ENCODE measurements at places on chromosomes 2 and 18. TPM values are rescaled to one million over a fixed set of nuclear protein-coding genes. Genes with fewer than 3 reads are reported as not detected.

ANTXR1 gene
- 31.9 TPM for total RNA-seq

ABCB11 gene
- 0.32 TPM for total RNA-seq

DNA sequence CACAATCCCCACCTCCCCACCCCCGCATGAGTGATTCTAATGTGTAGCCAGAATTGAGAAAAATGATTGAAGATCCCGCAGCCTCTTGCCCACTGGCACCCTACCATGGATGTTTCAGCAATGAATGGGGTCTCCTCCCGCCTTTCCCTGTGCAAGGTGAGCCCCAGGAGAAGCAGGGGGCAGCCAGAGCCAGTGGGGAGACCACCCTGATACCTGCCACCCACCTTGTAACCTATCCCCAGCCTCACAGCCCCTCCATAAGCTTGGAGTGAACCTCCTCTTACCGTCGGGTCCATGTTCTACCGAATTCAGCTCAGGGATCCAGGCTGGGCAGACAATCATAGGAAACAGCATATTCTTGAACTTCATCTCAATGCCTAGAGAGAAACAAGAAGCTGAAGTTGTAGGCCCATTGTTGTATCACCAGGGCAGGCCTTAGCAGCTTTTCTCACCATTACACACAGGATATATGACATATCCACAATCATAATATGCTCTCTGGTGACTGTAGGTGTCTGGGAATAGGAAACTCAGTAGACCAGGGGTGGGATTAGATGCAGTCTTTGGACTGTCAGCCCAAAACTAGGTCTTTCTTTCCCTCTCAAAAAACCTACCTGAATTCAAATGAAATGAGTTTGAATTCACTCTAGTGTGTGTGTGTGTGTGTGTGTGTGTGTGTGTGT, 30.9 kb downstream of the XDH start:
- no peak for DNase-seq

DNA sequence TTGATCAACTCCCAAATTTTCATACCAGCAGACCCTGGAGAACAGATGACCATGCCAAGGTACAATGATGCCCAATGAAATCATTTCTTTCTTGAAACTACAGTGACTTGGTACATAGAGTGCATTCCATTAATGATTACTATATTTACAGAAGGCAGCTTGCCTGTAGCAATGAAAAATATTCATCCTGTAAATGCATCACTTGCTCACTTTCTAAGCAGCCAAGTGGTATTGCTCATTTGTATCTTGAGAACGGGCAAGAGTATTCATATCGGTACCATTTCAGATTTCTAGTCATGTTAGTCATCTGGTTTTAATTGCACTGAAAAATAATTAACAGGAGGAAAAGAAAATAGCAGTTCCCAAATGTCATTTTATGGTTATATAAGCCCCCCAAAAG, 59.6 kb downstream of the VIL1 start:
- no peak for DNase-seq

- DNase-seq = peak; percentile 46
Observed at GRCh38 chr2:192194265-192194865, 368 bp downstream of the TMEFF2 start.

- DNase-seq = no peak
Observed at GRCh38 chr2:84897773-84898172, 7.7 kb upstream of the TMSB10 start.

DNA sequence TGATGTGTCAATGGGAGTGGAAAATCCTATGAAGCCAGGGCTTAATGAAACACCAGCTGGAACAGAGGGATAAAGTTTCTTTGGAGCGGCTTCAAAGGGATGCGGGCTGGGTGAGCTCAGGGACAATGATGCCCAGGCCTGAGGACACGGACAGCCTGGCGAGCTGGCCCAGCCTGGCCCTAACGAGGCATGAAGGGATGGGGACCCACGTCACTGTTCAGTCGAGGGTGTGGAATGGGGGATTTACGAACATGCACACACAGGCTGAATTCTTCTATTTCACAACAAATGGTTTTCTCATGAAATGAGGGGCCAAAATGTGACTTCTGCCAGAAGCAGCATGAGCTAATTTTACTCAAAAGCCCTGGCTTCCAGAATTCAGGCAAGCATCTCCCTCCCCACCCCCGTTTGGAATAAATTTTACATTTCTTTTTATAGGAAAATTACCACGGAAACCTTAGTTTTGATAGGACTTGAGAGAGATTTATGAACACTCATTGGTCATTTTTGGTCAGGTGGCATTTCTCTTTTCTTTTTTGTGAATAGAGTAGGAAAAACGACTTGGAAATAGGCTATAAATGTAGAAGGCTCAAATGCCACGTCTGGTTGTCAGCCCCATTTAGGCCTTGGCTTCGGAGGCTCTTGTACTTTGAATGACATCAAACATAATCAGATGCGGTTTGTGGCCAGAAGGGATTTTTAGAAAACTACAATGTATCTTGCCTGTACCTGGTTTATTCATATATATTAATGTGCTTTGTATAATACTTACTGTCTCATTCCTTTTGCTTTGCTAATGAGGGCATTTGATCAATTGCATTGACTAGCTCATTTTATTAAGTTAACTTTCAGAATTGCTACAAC, 893.8 kb upstream of the CELF4 start:
- DNase-seq = no peak

GRCh38 chr18:60067426-60068210, 167.8 kb downstream of the PMAIP1 start:
- no peak for DNase-seq

All from Right ventricle myocardium inferior (tissue), 1 donor.